ENCODE measurements at places on chromosomes 16 and 17. TPM values are rescaled to one million over a fixed set of nuclear protein-coding genes. Genes with fewer than 3 reads are reported as not detected.

The GGT6 gene
- not detected for polyA plus RNA-seq

The MGAT5B gene
- 1.6 TPM for polyA plus RNA-seq

The BRICD5 gene
- polyA plus RNA-seq, result 4.8 TPM

The FOXC2 gene
- 0.14 TPM for polyA plus RNA-seq

The HOXB4 gene
- polyA plus RNA-seq, result not detected

The G6PC1 gene
- not detected for polyA plus RNA-seq

The KRT25 gene
- not detected for polyA plus RNA-seq

The HS3ST2 gene
- polyA plus RNA-seq, result 2.1 TPM

The TP53TG3B gene
- polyA plus RNA-seq, result not detected

The OMG gene
- polyA plus RNA-seq, result 0.71 TPM

The SAMD14 gene
- 0.97 TPM for polyA plus RNA-seq

The LUC7L3 gene
- 501 TPM for polyA plus RNA-seq
